Activated CD8-positive, alpha-beta memory T cell treated with anti-CD3 and anti-CD28 coated beads, Interleukin-2, amount 10 ng/mL, durations not matched to agents 7 days and 5 days (primary cell): ENCODE measurements at places on chromosomes 5 and 9. TPM values are rescaled to one million over a fixed set of nuclear protein-coding genes. Genes with fewer than 3 reads are reported as not detected.
A peak's percentile ranks its signal among the peaks of the same experiment; 100 is the strongest.

- no peaks in the 10 kb centered on the region for H3K27me3 ChIP-seq
Measured at GRCh38 chr9:13967438-13967837, 346.5 kb downstream of the NFIB start.

DNA sequence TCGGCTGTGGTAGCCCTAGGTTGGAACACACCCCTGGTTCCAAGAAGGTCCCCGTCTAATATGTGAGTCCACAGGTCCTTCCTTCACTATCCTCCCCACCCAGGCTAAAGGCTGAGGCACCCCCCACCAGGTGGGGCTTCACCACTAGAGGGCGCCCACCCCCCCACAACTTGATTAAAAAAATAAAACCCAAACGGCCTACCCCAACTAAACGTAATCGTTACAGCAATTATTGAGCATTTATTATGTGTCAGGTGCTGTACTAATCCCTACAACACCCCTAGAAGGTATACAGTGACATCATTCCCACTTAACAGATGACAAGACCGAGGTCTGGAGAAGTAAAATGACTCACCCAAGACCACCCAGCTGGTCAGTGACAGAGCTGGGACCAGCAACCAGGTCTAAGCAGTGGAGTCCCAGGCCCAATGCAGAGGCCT, 65.0 kb downstream of the FGF18 start:
- peaks cover 2% of the 10 kb centered on the region for H3K27me3 ChIP-seq
- no peak overlapping the region for H3K4me3 ChIP-seq
- H3K27ac ChIP-seq, result no peak overlapping the region

GRCh38 chr5:154614595-154614994, 136.6 kb upstream of the HAND1 start:
- no peak overlapping the region for H3K4me3 ChIP-seq
- peaks cover 6% of the 10 kb centered on the region for H3K4me1 ChIP-seq
- no peaks in the 10 kb centered on the region for H3K36me3 ChIP-seq
- H3K27ac ChIP-seq, result no peak overlapping the region
- peaks cover 59% of the 10 kb centered on the region for H3K27me3 ChIP-seq

DNA sequence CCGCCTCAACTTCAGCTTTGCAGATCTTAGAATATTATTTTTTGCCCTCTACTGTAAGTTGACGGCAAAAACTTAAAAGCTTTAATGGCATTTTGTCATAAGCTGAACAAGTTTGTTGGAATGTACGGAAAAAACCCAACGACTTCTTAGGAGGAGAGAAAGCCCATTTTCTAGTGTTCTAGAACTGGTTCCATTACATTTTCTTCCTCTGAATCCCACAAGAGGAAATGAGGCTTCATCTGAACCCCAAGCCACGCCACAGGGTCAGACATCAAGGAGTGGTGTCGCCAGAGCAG, 113.7 kb downstream of the LHFPL2 start:
- no peaks in the 10 kb centered on the region for H3K36me3 ChIP-seq
- no peak overlapping the region for H3K27ac ChIP-seq
- H3K4me1 ChIP-seq, result no peaks in the 10 kb centered on the region
- no peak for DNase-seq
- peaks cover 28% of the 10 kb centered on the region for H3K27me3 ChIP-seq

- peaks cover 35% of the 10 kb centered on the region for H3K36me3 ChIP-seq
- H3K27me3 ChIP-seq, result peaks cover 4% of the 10 kb centered on the region
- H3K4me1 ChIP-seq, result peaks cover 33% of the 10 kb centered on the region
Measured at GRCh38 chr5:400282-401145, 42.5 kb upstream of the EXOC3 start.

The GPR21 gene
- total RNA-seq, result 1.2 TPM

GRCh38 chr5:113177225-113177624, 200.6 kb downstream of the DCP2 start:
- H3K4me3 ChIP-seq, result no peak overlapping the region
- H3K36me3 ChIP-seq, result no peaks in the 10 kb centered on the region
- H3K27me3 ChIP-seq, result peaks cover 10% of the 10 kb centered on the region
- no peak for DNase-seq
- peaks cover 6% of the 10 kb centered on the region for H3K4me1 ChIP-seq

DNA sequence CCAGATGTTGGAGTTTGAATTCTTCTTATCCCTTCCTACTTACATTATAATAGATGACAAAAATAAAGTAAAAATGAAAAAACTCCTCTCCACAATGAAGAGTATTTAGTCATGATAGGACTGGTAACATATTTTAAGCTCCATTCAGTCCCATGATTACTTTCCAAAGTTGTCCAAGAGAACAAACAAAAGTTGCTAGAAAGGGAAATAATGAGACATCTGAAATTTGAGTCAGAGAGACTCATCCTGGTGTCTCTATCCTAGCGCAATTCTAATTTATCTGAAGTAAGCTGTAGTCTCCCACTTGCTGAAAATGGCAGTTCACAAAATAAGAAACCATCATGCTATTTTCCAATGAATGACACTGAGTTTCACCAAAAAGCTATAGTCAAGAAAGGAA, 152.2 kb downstream of the BNC2 start:
- no peaks in the 10 kb centered on the region for H3K27me3 ChIP-seq
- no peaks in the 10 kb centered on the region for H3K36me3 ChIP-seq
- no peak overlapping the region for H3K27ac ChIP-seq
- no peak overlapping the region for H3K4me3 ChIP-seq

GRCh38 chr5:73497497-73498056, 665 bp upstream of the BTF3 start:
- H3K27me3 ChIP-seq, result peaks cover 13% of the 10 kb centered on the region
- peak overlapping the region; percentile 98 for H3K27ac ChIP-seq
- H3K4me3 ChIP-seq, result peak overlapping the region; percentile 95
- H3K36me3 ChIP-seq, result peaks cover 24% of the 10 kb centered on the region

The EQTN gene
- not detected for total RNA-seq

DNA sequence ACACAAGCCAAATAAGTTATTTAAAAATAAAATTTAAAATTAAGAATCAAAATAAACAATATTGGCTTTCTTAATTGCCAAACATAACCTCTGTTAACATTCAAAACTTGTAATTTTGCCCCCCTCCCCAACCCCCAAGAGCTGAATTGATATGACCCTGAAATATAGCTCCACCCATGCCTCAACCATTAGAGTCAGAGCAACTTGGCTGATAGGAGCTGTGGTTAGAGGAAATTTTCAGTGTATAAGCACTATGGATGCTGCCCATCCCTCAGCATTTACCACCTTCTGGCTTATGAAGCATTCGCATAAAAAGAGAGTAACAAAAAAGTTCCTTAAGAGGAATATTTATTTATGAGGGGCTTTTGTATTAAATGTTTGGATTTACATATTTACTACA, 6.1 kb downstream of the POC5 start:
- peaks cover 38% of the 10 kb centered on the region for H3K36me3 ChIP-seq
- H3K4me3 ChIP-seq, result no peak overlapping the region

- no peaks in the 10 kb centered on the region for H3K27me3 ChIP-seq
- H3K4me3 ChIP-seq, result no peak overlapping the region
- no peak overlapping the region for H3K27ac ChIP-seq
- H3K4me1 ChIP-seq, result peaks cover 4% of the 10 kb centered on the region
Measured at GRCh38 chr5:76867827-76868693, 18.2 kb downstream of the S100Z start.

The FAM120AOS gene
- total RNA-seq, result 36.2 TPM

The CDH9 gene
- not detected for total RNA-seq

The CTNNA1 gene
- 89.8 TPM for total RNA-seq

DNA sequence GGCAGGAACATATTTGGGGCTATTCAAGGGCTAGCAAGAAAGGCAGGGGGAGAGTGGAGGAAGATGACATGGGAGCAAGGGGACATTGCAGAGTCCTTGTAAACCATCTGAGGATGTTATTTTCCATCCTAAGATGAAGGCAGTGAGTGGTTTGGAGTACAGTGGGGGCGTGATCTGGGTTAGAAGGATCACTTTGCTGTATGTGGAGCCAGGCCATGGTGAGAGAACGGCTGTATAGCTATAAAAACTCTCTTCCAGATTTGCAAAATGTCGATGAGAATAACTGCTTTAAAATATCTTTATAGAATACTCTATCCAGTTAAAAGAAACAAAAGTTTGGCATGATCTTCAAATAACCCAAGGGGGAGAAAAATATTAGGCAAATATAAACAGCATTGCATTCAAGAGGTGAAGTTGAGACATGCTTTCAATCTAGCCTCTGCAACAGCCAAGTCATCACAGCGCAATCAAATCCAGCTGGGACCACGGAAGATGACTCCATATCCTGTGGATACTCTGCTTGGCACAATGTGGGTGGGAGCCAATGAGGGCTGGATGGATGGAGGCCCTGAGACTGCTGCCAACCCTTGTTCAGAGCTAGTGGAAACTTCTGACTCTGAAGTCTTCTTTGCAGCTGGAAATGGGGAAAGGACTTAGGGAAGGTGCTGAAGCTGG, 111.5 kb upstream of the BASP1 start:
- no peaks in the 10 kb centered on the region for H3K27me3 ChIP-seq
- DNase-seq, result no peak
- H3K36me3 ChIP-seq, result no peaks in the 10 kb centered on the region
- H3K4me3 ChIP-seq, result no peak overlapping the region

DNA sequence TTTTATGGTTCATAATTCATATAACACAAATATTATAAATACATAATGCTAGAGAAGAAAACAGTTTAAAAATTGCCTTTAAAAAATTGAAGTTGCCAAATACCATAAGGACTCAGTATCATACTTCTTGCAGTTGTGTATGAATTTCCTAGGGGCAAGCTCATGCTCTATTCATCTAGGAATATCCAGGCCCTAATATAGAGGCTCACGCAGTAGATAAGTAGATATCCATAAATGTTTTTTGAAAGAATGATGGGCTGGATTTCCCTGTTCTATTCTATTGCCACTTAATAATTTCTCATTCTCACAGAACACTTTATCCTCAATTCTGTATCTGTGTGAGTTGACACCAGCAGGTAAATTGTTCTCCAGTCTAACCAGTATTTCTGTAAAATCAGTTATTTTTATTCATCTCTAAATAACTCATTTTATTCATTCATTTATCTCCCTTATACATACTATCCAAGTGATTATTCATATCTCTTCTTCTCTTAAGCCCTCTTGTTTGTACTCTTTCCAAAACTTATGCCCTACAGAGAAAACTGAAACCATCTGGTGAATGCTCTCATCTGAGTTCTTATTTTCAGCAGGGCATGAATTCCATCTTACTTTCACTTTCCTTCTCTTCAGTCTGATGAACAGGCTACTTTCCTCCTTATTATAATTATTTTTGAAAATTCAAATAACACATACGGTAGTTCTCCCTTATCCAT, 97.1 kb downstream of the SLC44A1 start:
- H3K36me3 ChIP-seq, result no peaks in the 10 kb centered on the region
- H3K4me3 ChIP-seq, result peak overlapping the region; percentile 12
- peaks cover 19% of the 10 kb centered on the region for H3K4me1 ChIP-seq
- no peak for DNase-seq
- H3K27ac ChIP-seq, result peak overlapping the region; percentile 39
- H3K27me3 ChIP-seq, result no peaks in the 10 kb centered on the region

DNA sequence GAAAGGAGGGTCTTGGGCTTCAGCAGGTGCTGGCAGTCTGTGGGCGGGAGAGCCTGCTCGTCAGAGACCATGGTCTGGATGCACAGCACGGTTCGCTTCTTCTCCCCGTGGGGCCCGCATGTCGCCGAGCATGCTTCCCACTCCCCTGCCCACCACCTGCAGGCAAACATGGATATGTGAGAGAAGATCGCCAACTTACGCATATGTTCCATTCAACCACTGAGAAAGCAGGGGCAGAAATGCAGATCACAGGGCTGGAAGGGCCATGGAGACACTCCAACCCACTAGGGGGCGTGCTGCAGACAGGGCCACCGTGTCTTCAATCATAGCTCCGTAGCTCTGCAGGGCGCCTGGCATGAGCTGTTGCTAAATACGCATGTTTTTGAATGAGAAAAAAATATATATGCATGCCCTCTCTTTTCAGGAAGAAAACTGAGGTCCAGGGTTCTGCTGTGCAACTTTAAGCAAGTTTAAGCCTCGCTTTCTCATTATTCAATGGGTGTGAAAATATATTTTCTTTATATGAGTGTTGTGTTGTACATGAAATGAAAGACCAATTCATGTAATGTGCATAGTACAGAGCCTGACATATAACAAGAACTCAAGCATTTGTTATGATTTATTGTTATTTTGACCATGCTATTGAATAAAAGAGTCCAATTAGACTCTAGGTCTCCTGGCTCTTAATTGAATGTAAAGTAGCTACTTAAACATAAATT, 148.0 kb downstream of the TARS1 start:
- H3K27ac ChIP-seq, result no peak overlapping the region
- no peaks in the 10 kb centered on the region for H3K4me1 ChIP-seq
- peak; percentile 45 for DNase-seq
- H3K27me3 ChIP-seq, result peaks cover 3% of the 10 kb centered on the region
- no peaks in the 10 kb centered on the region for H3K36me3 ChIP-seq

GRCh38 chr5:135608361-135608760, 29.6 kb upstream of the CXCL14 start:
- no peak overlapping the region for H3K27ac ChIP-seq
- no peaks in the 10 kb centered on the region for H3K4me1 ChIP-seq
- H3K27me3 ChIP-seq, result peaks cover 14% of the 10 kb centered on the region
- no peak overlapping the region for H3K4me3 ChIP-seq

GRCh38 chr5:104146652-104147051, 584.1 kb upstream of the NUDT12 start:
- no peaks in the 10 kb centered on the region for H3K4me1 ChIP-seq
- H3K4me3 ChIP-seq, result no peak overlapping the region
- no peaks in the 10 kb centered on the region for H3K27me3 ChIP-seq
- H3K27ac ChIP-seq, result no peak overlapping the region
- DNase-seq, result no peak

GRCh38 chr5:67495072-67495471, 298.5 kb upstream of the CD180 start:
- H3K27ac ChIP-seq, result no peak overlapping the region
- no peak for DNase-seq
- H3K4me3 ChIP-seq, result no peak overlapping the region

DNA sequence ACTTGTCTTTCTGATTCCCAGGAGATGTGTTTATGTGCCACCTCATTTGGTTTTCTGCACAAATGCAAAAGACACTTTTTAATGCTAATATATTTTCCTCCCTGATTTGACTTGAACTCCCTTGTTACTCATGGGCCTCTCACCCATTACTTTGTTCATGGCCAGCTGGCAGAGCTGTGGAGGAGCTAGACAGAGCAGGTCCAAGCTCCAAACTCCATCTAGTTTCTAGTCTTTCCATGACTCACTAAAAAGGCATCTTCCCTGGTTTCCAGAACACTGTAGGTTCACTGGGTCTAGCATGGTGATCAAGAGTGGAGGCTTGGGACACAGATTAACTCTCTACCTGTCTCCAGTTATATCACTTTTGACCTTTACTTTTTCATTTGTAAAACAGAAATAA, 161.0 kb upstream of the SLC28A3 start:
- no peak overlapping the region for H3K27ac ChIP-seq
- no peak for DNase-seq
- H3K27me3 ChIP-seq, result no peaks in the 10 kb centered on the region
- H3K4me3 ChIP-seq, result no peak overlapping the region
- H3K36me3 ChIP-seq, result no peaks in the 10 kb centered on the region
- no peaks in the 10 kb centered on the region for H3K4me1 ChIP-seq

- DNase-seq, result peak; percentile 73
- H3K27me3 ChIP-seq, result no peaks in the 10 kb centered on the region
- peaks cover 39% of the 10 kb centered on the region for H3K4me1 ChIP-seq
- peak overlapping the region; percentile 97 for H3K27ac ChIP-seq
- peaks cover 54% of the 10 kb centered on the region for H3K36me3 ChIP-seq
Measured at GRCh38 chr5:40680741-40681362, 1.1 kb downstream of the PTGER4 start.
